Stimulated activated CD4-positive, alpha-beta T cell treated with anti-CD3 and anti-CD28 coated beads, Interleukin-1b, Interleukin-23, amount 100 ng/mL, for 4 hours (primary cell): ENCODE measurements at places on chromosomes 12 and 14.

DNA sequence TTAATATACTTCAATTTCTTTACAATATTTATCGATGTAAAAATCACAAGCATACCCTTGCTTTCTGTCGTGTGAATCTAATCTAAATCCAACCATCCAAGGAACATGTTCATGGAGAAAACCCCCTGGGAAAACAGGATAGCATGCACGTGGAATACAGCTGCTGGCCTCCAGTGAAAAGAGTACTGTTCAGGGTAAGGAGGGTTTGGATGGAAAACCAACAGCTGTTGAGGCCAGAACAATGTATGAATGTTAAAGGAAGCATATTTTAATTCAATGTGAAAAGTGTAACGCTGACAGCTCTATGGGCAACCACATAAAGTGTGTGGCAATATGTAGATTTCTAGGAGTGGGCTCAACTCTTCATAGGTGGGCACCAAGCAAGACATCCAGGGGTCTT lies 344.0 kb downstream of the TMEM132D start:
- DNase-seq, result no peak

DNA sequence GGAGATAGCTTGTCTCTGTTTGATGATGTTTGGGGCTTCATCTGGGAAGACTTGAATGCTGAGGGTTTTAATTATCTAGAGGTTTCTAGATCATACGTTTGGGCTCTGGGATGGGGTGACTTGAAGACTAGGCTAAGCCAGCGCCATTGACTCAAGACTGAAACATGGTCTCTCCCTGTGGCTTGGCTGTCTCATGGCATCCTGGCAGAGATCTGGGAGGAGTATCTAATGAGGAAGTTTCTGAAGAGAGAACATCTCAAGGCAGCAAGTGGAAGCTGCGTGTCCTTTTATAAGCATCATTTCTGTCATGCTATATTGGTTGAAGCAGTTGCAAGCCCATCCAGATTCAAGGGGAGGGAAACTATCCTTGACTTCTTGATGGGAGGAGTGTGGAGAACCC lies 104.8 kb downstream of the UNC79 start:
- DNase-seq, result no peak

DNA sequence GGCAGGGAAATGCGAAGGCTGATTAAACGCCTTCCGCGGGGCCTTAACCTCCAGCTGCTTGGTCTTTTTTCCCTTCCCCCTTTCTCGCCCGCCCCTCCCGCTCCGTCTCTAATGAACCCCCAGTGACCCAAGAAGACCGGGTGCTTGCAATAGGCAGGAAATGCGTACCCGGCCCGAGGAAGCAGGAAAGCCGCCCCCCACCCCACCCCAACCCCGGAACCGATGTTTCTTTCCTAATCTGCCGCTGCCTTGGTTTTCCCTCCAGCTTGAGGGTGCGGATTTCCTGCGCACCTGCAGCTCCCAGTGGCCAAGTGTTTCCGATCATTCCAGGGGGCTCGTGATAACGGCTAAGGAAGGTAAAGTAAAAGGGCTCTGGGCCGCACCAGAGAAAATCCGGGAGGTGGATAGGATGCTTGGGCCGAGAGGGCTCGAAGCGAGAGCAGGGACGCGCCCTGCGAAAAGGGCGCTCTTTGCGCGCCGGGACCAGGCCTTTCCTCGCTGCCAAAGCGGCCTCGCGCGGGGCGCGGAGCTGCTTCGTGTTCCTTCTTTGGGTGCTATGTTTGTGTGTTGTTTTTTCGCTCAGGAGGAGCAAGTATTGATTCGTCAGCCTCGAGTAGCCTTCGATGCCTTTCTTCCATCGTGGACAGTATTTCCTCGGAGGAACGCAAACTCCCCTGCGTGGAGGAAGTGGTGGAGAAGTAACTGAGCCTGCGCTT lies 983 bp downstream of the MYF6 start:
- DNase-seq, result no peak

DNA sequence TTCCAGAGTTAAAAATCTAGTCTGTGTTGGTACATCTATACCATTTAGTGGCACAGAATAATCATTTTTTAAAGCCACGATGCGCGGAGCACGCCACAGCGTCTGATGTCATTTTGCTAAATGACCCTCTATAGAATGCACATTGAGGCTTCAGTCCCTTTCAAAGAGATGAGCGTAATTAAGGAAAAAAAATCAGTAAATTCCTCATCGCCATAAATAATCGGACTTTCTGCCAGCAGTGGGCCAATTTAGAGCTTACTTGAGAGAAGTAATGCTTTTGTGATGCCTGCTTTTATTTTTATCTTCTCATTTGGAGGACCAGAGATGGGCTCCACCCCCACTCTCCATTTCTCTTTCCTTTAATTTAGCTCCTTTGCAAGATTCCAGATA lies 4.0 kb downstream of the ASCL1 start:
- no peak for DNase-seq

- peak; percentile 22 for DNase-seq
These were observed 2.7 kb downstream of the BHLHE41 start for GRCh38 chr12:26122061-26122680.

- no peak for DNase-seq
These were observed 256.3 kb upstream of the SFSWAP start for GRCh38 chr12:131454418-131455217.

DNA sequence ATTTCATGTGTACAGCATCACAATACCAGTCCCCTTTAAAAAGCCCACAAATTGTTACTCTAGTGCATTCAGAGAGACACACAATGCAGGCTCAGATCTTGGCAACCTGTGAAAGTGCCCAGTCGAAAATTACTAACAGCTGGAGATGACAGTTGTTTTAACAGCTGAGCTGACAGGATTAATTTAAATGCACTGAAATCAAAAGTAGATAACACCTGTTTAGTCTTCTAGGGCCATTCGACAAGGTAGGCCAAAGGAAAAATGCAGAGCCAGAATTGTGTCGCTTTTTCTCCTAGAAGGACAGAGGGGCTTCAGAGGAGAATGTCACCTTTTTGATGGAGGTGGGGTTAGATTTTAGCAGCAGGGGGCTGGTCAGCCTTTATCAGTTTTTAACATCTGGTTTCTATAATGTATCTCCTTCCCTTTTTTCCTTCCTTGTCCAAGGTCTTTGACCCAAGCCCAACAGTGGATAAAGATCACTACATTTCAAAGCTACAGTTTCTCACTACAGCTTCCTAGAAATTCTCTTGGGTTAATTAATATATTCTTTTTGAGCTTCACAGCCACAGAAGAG lies 139.1 kb downstream of the SOX5 start:
- no peak for DNase-seq

DNA sequence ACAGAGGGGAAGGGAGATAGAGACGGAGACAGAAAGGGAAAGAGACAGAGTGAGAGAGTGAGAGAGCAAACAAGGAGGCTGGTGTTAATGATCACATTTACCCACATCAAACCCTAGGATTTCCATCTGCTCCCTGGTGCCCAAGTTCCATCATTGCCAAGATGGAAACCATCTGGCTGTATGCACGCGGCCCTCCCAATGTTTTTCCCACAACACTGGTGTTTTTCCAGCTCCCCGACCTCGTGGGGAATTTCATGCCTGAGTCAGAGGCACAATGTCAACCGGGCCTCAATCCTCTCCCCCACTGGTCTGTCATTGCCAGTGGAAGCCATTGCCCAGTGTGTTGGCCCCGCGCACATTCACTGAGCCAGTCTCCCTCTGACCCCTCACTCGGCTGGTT lies 19.9 kb upstream of the BDKRB2 start:
- DNase-seq, result no peak

GRCh38 chr12:66978802-66979201 lies 290.4 kb upstream of the CAND1 start:
- no peak for DNase-seq

- no peak for DNase-seq
These were observed 8.9 kb downstream of the GTF2A1 start for GRCh38 chr14:81211844-81212243.

DNA sequence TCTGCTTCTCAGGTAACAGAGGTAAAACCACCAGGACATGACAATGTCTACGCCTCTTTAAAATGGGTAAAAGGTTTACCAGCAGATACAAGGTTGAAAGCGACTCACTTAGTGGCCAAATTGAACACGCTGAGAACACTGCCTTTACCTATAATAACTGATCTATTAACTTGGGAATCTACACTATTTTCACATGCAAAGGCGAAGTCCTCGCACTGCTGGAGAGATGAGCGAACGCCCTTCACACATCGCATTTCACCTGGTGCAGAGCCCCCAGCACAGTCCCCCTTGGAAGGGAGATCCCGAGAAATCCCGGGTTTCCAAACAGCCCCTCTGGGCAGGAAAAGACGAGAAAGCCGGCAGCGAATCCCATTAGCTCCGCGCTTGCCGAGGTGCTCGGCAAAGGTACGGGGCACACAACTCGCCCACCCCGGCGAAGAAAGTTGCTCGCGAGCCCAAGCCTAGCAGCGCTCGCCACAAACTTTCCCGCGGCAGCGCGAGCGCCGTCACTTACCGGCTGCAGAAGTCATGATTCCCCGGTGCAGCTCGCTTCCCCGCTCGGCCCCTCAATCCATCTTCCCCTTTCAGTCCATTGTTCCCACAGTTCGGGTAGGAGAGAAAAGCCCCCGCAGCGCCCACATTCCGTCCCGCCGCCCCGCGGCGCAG lies 423 bp downstream of the FGD6 start:
- no peak for DNase-seq

DNA sequence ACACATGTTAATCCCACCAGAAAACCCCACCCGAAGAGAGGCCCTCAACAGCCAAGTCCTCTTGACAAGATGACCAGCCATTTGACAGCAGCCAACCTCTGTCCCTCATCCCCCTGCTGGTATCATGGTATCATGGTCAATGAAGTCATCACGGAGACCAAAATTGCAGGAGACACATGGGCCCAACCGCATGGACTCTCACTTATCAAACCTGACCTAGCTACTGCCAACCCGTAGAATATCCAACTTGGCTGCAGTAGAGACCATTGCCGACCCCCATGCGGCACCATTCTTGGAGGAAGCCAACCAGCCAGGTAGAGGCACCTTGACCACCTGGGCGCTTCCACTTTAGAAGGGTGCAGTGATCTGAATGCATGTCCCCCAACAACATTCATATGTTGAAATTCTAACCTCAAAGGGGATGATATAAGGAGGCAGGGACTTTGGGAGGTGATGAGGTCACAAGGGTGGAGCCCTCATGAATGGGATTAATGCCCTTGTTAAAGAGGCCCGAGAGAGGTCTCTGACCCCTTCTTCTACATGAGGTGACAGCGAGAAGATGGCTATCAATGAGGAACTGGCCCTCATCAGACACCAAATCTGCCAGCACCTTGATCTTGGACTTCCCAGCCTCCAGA lies 33.3 kb downstream of the DIO3 start:
- DNase-seq, result no peak

DNA sequence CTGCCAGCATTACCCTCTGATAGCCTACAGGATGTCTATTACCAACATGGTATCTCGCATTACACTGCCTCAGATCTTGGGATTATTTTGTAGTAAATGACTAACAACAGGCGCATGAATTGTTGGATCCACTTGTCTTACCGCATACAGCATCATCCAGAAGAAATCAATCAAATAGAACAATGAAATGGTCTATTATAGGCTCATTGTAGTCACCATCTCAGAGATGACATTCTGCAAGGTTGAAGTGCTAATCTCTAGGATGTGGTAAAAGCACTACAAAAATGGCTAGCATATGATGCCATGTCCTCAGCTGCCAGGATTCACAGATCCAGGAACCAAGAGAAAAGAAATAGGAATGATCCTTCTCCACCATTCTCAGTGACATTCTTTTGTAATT lies 52.0 kb downstream of the WASHC3 start:
- DNase-seq, result no peak

DNA sequence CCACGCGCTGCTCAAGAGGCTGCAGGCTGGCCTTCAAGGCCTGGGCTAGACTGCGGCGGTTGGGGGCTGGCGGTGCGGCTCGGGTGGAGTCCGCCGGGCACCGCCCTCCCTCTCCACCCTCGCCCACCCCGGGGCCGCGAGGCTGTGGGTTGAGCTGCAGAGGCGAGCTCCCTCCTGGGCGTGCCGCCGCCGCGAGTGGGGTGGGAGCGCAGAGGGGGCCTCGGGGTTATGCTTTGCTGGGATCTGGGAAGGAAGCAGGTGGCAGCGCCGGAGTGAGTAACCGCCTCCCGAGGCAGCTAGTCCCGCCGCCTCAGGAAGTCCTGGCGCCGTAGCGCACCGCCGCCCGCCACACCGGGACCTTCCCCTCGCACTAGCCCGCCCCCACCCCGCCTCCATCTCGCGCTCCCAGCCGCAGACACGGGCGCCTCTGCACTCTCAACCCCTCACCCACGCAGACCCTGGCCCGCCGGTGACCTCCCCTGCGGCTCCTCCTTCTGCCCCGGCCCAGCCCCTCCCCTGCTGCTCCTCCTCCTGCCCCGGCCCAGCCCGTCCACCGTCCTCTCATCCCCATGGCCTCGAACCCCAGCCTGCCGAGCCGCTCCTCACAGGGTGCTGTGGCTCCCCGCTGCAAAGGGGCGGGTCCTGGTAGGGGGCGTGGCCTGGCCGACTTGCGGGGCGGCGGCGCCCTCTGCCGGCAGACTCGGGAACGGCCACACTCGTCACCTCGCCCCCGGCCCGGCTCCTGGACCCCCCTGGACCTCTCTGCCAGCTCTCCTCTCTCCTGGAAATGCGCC lies 16.6 kb downstream of the TAMALIN start:
- peak; percentile 94 for DNase-seq

DNA sequence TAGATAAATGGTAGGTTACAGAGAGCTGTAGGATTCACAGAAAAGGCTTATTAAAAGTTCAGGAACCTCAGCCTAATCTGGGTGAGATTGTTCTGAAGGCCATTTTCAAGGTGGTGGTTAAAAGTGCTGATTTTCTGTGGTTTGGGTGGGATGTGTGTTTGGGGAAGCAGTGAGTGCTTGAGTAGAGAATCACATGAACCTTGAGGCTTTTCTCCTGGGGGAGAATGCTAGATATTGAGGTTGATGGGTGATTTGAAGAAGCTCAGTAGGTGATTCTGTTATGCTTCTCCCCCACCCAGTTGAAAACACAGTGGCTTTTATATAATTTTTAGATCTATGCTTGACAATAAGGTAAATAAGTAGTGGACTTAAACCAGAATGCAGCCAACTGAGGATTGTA lies 420.9 kb downstream of the PCNX1 start:
- DNase-seq, result no peak

DNA sequence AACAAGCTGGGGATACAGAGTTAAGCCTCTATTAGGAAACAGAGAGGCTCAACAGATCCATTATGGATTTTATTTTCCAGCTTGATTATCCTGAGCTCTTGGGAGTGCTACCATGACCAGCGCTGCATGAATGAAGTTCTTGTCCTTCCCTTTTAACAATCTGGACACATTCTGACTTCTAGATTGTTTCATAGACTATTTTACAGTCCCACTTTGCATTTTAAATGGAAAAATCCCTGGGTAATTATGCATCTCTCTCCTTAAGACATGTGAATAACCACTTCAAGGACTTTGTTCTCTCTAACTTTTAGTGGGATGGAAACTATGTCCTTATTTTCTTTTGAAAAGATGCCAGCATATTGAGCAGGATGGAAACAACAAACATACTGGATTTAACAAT lies 2.0 kb downstream of the CCDC198 start:
- DNase-seq, result no peak

- DNase-seq, result no peak
These were observed 6.0 kb upstream of the SIX1 start for GRCh38 chr14:60655119-60655897.
